ENCODE measurements at places on chromosomes 12 and 14. TPM values are rescaled to one million over a fixed set of nuclear protein-coding genes. Genes with fewer than 3 reads are reported as not detected.

LRP1-AS gene
- total RNA-seq, result not detected

MMP17 gene
- 4.0 TPM for total RNA-seq

RAD51B gene
- total RNA-seq, result 47.7 TPM

CISTR gene
- total RNA-seq, result not detected

DEGS2 gene
- 96.5 TPM for total RNA-seq

CHURC1 gene
- 67.7 TPM for total RNA-seq

DPF3 gene
- total RNA-seq, result 24.7 TPM

TGFB3 gene
- 4.2 TPM for total RNA-seq

PLEKHD1 gene
- not detected for total RNA-seq

SSTR1 gene
- 13.1 TPM for total RNA-seq

TC2N gene
- total RNA-seq, result 49.0 TPM

CCDC197 gene
- not detected for total RNA-seq

RD3L gene
- total RNA-seq, result not detected

COL2A1 gene
- not detected for total RNA-seq

FAM186B gene
- not detected for total RNA-seq

GLS2 gene
- total RNA-seq, result 2.3 TPM

GPR84 gene
- total RNA-seq, result not detected

ACOT4 gene
- 4.7 TPM for total RNA-seq

GLI1 gene
- 2.1 TPM for total RNA-seq
